ENCODE measurements at places on chromosomes 2 and 18.

- no peak for DNase-seq
These were observed 7.2 kb downstream of the PCARE start for GRCh38 chr2:29066997-29067605.

GRCh38 chr2:134976074-134976702, 57.6 kb downstream of the CCNT2 start:
- no peak for DNase-seq

- no peak for DNase-seq
These were observed 48.7 kb upstream of the FN1 start for GRCh38 chr2:215484570-215484969.

- DNase-seq = no peak
These were observed 265.1 kb downstream of the HAUS1 start for GRCh38 chr18:46369323-46369722.

DNA sequence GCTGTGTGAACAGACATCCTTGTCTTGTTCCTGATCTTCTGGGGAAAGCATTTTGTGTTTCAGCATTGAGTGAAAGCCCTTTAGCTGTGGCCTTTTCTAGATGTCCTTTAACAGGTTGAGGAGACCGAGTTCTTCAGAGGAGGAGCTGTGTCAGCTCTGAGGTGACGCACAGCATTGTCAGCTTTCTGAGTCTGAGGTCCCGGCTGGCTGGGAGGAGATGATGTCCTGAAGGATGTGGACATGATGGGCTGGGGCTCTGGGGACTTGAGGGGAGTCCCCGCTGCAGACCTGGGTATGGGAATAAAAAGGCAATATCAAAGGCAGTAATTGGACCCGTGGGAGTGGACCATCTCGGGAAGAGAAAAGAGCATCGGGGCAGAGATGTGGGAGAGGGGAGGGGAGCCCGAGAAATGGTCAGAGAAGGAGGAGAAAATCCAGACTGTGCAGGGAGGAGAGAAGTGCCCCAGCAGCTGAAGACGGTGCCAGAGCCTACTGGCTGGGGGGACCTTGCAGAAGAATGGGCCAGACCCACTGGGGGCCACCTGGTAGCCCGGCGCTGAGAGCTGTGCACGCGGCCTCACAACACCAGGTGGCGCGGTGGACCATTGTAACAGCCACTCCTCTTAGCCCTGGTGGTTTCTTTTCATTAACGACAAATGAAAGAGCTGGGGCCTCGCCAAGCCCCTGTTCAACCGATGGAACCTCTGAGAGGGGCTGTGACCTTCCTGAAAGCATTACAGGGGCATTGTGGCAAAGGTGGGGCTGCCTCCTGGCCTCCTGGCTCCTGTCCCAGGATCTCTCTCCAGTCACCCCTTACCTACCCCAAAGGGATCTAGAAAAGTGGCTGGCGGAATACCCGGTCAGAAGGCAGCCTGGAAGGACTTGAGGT, 61.6 kb downstream of the ST3GAL5 start:
- DNase-seq = no peak

DNA sequence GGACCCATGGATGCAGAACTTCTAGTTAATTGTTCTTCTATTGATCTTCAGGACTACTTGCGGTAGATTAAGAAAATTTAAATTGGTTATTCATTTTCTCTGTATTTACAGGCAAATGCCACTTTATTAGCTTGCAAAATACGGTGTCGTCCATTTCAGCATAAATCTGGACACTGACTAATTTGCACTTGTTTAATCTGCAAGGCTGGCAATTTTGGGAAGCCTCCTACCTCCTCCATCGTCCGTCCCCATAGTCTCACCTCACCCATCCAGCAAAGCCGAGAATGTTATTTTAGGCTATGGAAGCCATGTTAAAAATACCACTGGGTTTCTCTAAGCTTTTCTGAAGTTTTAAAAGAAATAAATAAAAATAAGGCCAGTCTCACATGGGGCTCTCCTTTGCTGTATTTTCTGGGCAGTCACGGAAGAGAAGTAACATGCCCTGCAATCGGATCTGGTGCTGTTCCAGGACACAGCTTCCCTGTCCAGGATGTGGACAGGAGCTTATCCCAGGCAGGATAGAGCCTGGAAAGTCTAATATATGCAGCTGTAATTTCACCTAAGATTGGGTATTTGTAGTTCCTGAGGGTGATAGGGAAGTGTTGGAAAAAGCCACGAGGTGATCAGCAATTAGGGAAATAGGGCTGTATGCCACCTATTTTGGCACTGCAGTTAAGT, 17.4 kb downstream of the TMEM178A start:
- no peak for DNase-seq

DNA sequence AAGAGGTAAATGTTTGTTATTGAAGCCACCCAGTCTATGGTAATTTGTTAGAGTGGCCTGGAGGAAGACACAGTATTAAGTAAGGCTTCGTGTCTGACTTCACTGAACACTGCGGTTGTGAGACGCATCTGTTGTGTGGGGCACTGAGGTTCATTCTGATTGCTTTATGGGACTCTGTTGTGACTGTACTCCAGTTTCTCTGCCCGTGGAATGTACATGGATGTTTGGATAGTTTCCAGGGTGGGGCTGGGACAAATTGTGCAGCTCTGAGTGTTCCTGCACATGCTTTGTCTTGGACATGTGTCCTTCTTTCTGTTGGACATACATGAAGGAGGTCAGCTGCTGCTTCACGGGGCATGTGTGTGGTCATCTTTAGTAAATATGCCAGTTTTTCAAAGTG, 58.6 kb downstream of the ODC1 start:
- DNase-seq = no peak

- no peak for DNase-seq
These were observed 217.3 kb upstream of the ATP5MC3 start for GRCh38 chr2:175398848-175399247.

DNA sequence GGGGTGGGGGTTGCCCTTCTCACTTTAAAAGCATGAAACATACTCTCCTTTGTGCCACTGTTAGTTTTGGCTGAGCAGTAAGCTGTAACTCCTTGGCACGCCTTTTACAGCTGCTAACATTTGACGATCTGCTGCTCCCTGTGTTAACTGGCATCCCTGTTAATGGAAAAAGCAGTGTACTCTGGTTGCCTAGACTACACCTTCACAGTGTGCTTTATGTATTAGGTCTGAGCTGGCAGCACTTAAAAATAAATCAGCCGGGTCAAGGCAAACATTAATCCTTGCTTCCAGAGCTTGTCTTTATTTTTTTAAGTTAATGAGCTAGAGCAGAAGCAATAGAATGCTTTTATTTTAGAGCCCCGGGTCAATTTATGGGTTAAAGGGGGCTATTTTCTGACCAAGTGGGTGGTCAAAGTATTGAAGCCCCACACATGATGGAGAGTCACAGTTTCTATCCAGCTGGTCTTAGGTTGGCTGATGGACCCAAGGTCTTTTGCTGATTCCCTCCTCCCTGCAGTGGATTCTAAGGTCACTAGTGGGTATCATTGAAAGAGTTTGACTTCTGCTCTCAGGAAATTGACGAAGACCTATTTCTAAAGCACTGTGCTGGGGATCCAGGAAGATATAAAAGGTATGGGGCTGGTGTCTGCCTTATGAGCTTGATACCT, 54.5 kb downstream of the CFAP221 start:
- DNase-seq = no peak

- DNase-seq = no peak
These were observed 11.7 kb downstream of the TM4SF20 start for GRCh38 chr2:227367427-227367795.

GRCh38 chr2:49702740-49703139, 548.4 kb upstream of the FSHR start:
- DNase-seq = no peak

DNA sequence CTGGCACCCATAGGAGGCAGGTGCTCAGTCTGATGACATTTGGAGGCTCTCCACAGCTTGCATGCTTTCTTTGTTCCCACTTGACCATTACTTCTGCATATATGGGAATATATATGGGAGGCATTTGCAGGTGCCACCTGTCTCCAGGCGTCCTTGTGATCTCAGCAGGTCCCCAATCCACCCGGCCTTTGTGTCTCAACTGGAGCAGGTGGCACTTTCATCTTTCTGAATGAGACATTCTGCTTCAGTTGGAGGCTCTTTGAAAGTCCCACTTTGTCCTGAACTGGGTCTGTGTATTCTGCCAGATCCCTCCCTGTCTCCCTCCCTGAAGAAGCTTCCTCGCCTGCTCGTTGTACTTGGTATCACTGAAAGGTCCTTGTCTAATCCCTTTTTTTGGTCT, 318.1 kb upstream of the EPAS1 start:
- DNase-seq = no peak

GRCh38 chr18:12406371-12407111, 1.2 kb upstream of the PRELID3A start:
- no peak for DNase-seq

DNA sequence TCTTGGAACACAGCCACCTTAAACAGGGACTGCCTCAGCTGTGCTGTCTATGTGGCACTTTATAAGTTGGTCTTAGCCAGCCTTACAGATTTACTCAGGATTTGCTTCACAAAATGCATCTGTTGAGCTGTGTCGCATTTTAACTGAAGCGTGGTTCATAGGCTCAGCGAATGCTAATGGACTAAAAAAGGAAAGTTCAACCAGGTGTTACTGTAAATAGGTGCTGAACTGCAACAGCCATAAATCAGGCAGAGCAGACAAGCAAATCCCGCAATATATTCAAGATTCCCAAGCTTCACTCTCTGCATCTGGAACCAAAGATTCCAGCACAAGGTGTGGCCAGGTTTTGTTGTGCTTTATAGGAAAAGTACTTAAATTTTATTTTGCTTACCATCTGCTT, 130.0 kb downstream of the EPHA4 start:
- no peak for DNase-seq

DNA sequence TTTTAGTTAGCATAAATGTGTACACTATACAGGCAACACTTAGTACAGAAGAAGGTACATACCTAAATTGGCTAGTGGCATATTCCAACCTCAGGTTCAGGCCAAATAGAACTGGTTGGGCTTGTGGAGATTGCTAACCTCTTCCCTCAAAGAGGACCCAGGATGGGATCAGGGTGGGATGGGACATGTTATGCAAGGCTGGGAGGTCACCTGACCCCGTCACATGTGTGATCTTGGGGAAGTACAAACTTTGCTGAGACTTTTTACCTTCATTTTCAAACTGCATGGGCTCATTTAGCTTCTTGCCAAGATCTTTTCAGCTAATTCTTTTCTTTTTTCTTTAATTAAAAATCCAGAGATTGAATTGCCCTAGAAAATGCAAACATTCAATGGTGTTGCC, 36.9 kb downstream of the TMEM17 start:
- DNase-seq = no peak

DNA sequence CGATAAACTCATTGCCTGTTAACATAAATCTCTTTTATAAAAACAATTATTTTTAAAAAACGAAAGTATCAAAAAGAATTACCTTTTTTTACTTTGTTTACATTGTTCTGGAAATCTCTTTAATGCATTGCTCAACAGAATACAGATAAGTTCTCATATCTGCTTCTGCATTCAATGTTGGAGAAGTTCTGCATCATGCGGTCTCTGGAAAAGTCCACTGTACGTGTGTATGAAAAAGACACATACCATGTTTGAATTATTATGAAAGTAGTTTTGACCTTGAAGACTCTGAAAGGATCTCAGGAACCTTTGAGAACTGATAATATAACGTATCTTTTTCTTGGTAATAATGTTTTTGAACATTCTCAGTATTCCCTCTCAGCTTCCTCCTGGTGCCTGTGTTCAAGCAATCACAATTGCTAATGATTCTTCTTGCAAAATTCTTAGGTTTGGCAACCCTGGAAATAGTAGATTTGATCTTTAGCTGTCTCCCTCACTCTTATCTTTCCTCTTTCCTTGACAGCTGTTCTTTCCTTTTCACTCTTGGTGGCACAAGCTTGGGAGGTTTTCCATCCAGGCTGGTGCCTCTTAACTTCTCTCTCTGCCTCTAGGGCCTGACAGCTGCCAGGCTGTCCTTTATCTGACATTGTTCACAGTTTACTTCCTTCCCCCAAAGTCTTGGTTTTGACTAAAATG, 12.4 kb upstream of the IL1R1 start:
- DNase-seq = no peak

GRCh38 chr2:186052930-186053329, 314.3 kb downstream of the FSIP2 start:
- no peak for DNase-seq

- DNase-seq = no peak
These were observed 199.5 kb downstream of the OSR1 start for GRCh38 chr2:19158896-19159295.

- DNase-seq = no peak
These were observed 106.3 kb upstream of the TCF4 start for GRCh38 chr18:55694291-55694690.

- no peak for DNase-seq
These were observed 4.4 kb downstream of the SULT1C4 start for GRCh38 chr2:108382196-108382595.

DNA sequence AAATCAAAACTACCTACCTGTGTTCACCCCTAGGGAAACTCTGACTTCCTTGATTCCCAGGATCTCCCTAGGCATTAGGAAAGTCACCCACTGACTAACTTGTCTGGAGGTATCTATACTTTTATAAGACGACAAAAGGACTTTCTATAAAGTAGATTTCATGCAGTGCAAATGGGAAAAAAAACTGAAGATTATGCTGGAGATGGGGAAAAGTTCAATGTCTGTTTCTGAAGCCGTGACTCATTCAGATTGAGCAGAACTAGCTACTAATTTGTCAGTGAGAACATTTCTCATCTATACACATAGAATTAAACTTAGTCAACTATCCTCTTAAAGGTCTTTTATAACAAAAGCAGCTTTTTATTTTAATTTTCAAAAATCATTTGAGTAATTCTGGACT, 6.0 kb downstream of the SEPTIN10 start:
- DNase-seq = no peak

DNA sequence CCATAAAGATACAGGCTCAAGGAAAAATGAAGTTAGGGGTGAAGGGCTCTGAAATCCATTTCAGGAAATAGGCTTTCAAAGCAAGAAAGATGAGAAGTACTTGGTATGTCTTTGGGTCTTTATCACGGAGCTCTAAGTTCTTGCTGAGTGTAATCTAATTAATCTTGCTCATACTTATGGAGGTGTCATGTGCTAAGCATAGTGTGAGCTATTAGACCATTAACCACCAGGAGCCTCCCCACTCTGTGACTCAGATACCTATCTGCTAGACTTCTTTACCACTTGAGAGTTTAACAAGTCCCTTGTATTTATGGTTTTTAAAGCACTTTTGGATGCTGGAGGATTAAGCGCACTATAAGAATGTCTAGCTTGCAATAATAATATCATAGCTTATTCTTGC, 678.7 kb downstream of the EPHA4 start:
- no peak for DNase-seq

DNA sequence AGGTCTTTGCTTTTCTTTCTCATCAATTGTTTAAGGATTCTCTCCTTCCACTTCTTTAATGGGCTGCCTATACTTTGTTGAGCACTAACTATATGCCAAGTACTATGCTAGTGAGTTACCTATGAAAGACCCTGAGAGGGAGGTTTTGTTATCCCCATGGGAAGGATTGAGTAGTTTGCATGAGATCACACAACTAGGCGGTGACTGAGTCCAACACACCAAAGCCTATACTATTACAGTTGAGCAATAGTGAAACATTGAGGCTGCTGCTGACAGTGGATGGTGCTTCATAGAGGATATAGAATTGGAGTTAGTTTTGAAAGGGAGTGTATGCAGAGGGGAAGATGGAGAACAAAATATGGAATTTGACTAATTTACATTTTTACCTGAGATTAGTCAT, 15.8 kb downstream of the NABP1 start:
- DNase-seq = no peak

GRCh38 chr2:196481324-196481697, 158.2 kb upstream of the CCDC150 start:
- DNase-seq = no peak

All from cortex of kidney (tissue), 1 donor.